Stomach (tissue), 19 donors: ENCODE measurements at places on chromosomes 1 and 21. TPM values are rescaled to one million over a fixed set of nuclear protein-coding genes. Genes with fewer than 3 reads are reported as not detected.

DNA sequence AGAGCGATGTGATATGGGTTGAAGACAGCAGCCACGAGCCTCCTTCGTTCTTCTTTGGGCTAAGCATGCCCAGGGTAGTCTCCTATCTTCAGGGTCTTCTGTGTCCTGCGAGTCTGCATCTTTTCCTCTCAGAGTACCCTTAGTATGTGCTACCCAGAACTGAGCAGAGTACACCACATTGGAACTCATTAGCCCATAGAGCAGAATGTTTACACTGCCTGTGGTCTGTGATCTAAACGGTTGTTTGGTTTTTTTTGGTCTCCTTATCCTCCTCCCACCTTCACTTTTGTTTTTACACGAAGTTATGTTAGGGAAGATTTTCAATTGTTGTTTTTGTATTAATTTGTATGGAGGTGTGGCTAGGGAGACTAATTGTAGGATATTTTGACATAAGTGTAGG lies 126.4 kb downstream of the NEK7 start:
- DNase-seq: no peak

DNA sequence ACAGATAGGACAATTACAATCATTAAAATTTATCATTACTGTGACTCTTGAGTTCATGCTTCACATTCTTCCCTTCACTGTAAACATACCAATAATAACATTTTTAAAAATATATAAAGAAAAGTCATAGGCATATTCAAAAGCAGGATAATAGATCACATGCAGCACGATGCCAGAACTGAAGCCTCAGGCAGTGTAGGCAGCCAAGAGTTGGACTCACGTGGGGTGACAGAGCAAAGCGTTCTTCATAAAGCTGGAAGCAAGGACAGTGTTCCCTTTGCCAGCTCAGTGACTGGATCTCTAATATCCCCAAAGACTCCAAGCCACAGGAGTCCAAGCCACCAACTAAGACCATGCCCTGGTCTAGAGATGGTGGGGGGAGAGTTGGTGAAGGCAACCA lies 77.7 kb downstream of the ODF2L start:
- no peak for DNase-seq

DNA sequence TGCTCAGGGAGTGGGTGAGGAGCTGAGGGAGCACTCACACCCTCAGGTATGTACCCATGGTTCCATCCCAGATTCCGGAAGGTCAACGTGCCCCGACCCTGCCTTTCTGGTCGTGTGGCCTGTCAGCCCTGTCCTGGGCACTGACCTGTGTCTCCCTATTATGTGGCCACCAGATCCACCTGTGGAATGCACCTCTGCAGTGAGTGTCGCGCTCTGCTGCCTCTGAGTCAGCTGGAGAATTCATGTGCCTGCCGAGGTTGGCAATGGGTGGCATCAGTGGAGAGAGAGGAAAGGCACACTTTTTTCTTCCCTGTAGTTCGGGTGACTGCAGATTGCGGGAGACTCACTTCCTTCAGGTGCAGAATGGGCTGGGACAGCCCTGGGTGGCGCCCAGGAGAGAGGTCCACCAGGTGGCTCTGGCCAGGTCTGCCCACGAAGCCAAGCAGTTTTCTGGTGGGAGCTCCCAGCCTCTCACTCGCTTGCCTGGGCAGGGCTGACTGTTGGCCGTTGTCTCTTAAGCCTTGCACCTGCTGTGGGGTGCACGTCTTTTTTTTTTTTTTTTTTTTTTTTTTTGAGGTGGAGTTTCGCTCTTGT lies 176.1 kb upstream of the TMEM51 start:
- no peak for DNase-seq

DNA sequence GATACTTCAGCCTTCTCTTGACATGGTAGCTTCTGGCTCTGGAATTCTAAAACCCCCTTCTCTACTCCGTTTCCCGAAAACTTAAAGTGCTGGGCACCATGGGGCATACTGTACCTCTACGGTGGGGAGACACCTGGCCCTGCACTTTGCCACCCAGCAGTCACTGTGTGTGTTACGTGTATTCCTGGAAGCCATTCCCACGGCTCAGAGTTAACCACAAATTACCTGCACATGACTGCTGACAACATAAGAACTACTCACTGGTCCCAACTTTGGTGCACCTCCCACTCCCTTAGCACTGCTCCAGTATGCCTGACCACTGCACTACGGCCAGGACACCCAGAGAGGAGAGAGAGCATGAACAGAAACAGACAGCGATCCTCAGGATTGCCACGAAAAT lies 29.4 kb upstream of the TMPRSS2 start:
- no peak for DNase-seq

DNA sequence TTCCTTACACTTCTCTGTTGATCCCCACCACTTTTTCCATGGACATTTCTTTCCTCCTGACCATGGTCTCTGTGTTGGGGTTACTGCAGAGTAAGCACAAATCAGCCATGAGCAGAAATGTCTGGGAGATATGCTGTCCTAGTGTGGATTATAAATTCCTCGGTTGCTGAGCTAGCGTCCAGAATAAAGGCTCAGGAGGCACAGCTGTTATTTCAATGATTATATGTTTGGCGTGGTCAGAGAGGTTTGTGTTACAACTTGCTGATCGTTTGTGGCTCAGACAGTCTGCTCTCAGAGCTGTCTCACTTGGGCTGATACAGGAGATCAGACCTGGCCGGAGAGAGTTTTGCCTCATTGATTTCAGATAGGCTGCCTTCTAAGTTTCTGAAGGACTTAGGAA lies 37.5 kb upstream of the LAMC2 start:
- DNase-seq: no peak

GRCh38 chr1:202952818-202953217 lies 5.3 kb downstream of the ADIPOR1 start:
- peak; percentile 57 for DNase-seq

SIM2 gene
- 15.6 TPM for total RNA-seq

KPRP gene
- not detected for total RNA-seq

VAV3 gene
- total RNA-seq: 20.9 TPM

- DNase-seq: no peak
Observed at GRCh38 chr1:110215621-110216515, 5.8 kb downstream of the KCNC4 start.

DNA sequence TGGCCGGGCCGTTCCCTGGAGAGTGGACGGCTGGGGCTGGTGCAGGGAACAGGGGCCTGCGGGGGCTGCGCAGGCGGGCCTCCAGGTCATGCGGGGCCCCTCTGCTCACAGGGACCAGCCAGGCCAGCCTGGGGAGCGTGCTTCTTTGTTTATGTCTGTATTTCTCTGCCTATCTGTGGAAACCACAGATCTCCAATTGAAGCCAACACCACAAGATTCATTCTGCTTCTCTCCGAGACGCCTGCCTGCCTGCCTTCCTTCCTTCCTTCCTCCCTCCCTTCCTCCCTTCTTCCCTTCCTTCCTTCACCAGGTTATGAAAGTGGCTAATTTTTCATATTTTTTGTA lies 39.9 kb upstream of the HMGN1 start:
- DNase-seq: no peak

MFAP2 gene
- total RNA-seq: 31.5 TPM

DNA sequence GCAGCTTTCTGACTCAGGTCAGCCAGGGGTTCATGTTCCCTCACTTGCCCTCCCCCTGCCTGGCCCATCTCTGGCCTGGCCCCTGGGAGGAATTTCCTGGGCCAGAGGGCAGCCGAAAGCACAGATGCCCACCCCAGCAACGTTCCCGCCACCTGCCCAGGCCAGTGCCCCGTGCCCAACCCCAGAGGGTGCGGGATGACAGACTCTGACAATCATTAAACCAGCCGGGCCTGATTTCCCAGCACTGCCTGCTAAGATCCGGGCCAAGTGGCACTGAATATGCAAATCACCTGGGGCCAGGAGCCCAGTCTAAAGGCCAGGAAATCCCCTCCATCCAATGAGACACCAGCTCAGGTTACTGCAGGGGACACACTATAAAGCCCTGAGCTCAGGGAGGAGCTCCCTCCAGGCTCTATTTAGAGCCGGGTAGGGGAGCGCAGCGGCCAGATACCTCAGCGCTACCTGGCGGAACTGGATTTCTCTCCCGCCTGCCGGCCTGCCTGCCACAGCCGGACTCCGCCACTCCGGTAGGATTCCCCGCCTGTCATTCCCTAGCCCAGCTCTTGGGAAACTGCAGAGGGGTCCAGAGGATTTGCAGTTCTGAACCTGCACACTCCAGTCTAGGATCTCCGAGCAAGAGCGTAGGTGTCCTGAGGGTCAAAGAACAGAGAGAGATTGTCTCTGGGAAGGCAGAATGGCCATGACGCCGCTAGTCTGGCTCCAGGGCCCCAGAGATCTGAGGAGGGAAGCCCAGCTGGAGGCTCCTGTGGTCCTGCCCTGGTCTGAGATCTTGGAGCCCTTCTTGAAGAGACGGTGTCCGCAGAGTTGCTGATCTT lies at the start of gene ELF3:
TSS of gene ELF3 (plus strand) at position 408 of the 836 bp plus-strand sequence. CDS start 550 bp downstream, outside the sequence.
- DNase-seq: peak; percentile 97

- no peak for DNase-seq
Observed at GRCh38 chr21:34797201-34797525, 128.4 kb downstream of the CLIC6 start.

GRCh38 chr1:48039088-48040054 lies 42.2 kb upstream of the TRABD2B start:
- DNase-seq: peak; percentile 56

- DNase-seq: no peak
Observed at GRCh38 chr1:28718166-28718565, 18.6 kb upstream of the YTHDF2 start.

DNA sequence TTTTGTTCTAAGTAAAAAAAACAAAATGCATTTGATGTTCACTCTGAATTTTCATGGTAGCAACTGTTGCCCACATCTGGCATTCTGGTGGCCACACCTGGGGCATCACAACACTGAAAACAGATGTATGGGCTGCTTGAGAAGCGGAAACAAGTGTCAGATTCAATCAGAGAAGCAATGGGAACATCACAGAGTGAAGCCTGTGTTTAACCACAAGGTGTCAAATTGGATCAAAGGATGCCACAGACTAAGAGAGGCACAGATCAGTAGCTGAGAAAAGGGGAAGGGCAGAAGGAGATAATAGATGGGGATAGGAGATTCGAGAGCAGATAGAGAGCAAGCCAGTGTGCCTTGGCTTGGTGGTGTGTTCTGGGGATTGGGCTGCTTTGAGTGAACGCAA lies 49.8 kb upstream of the MTF2 start:
- DNase-seq: peak; percentile 50

GRCh38 chr1:29279406-29279805 lies 43.1 kb downstream of the PTPRU start:
- no peak for DNase-seq

CENPF gene
- total RNA-seq: 10.5 TPM

CHIA gene
- 8.1 TPM for total RNA-seq

GRCh38 chr1:37255136-37255795 lies 219.1 kb upstream of the ZC3H12A start:
- no peak for DNase-seq

- no peak for DNase-seq
Observed at GRCh38 chr1:114455102-114455785, 55.8 kb downstream of the TRIM33 start.

- peak; percentile 25 for DNase-seq
Observed at GRCh38 chr1:203084588-203085527, 954 bp downstream of the MYOG start.

DNA sequence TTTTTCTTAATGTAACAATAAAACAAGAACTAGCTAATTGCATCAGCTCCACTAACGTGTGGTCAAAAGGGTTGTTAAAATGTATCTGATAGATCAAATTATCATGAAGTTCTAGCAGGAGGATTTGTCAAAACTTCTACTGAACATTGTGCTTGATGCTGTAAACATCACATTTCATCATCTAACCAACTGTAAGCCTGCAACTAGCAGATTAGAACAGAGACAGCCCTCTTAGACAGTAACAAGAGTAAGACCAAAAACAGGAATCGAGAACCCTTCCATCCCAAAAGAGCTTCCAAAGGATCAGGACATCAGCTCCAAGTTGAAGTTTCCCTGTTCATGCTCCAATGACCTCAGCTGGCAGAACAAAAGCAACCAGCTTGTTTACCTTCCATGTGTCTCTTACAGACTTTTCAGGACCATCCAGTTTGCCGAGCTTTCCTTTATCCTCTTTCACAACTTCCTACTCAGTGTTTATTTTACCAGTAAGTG lies 44.6 kb downstream of the NIBAN1 start:
- peak; percentile 37 for DNase-seq
